ENCODE measurements at places on chromosomes 11 and 22.

- no peak for DNase-seq
Measured at GRCh38 chr11:126598344-126599216, 243.1 kb downstream of the ST3GAL4 start.

DNA sequence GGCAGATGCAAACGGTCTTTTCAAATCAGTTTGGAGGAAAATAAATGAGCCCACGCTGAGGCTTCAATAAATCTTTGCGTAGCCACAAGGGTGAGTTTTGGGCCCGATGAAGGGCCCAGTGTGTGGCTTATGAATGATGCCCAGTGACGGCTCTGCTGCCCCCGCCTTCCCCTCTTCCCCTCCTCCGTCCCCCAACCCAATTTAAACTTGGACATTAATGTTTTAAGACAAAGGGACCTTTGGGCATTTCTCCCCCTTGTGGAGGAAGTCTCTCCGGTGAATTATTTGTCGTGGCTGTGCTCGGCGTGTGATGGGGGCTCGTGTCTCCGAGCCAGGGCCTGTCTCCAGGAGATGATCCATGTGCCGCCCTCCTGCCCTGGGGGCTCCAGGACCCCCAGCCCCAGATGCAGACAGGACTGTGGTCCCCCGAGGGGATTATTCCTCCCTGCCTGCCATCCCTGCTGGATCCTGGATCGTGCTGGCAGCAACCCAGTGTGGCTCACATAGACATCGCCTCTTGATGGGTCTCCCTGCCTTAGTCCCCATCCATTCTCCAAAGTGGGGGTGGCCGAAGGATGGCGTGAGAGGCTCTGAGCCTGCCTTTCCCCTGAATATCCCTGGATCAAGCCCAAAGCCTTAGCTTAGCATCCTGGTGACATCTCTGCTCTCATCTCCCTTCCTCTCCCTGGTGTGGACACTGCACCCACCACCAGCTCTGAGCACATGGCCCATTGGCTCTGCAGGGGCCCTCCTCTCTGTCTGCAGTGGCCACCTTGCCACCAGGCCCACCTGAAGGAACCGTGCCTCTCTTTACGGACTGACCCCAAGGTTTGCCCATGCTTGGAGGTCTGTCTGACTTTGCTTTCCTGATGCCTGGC lies 56.4 kb downstream of the SMIM38 start:
- DNase-seq = no peak

DNA sequence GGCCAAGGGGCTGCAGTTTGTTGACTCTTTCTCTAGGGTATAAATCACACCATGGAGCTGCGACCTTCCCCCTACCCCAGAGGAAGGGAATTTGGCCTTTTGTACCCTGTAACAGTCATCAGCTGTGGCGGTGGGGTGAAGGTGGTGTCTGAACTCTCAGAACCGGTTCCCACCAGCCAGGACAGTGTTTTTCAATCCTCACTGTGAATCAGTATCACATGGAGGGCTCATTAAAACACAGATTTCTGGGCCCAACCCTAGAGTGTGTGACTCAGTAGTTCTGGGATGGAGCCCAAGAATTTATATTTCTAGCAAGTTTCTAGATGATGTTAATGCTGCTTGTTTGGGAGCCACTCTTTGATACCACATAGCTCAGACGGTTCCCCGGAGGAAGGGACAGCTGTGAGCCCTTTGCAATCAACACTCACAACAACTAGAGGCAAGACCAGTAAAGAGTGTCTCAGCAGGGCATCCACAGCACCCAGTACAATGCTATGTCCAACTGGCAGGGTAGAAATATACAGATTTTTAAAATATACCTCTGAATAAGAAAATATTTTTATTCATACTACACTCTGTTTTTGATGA lies 43.9 kb upstream of the FAT3 start:
- no peak for DNase-seq

DNA sequence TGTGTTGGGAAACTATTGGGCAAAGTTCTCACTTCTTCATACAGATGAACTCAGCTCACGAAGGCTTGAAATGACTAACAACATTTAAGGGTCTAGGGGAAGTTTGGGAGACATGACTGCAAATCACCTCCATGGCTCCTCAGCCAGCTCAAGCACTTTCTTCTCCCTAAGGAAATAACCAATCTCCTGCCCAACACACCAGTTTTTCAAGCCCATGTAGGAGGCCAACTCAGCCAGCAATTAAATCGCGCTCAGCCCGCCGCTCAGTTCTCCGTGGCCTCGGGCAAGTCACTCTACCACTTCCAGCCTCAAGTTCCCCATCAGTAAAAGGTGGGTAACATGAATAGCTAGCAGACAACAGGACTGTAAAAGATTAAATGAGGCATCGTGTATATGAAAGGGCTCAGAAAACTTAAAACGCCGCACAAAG lies 796 bp downstream of the POLDIP3 start:
- DNase-seq = peak; percentile 56

DNA sequence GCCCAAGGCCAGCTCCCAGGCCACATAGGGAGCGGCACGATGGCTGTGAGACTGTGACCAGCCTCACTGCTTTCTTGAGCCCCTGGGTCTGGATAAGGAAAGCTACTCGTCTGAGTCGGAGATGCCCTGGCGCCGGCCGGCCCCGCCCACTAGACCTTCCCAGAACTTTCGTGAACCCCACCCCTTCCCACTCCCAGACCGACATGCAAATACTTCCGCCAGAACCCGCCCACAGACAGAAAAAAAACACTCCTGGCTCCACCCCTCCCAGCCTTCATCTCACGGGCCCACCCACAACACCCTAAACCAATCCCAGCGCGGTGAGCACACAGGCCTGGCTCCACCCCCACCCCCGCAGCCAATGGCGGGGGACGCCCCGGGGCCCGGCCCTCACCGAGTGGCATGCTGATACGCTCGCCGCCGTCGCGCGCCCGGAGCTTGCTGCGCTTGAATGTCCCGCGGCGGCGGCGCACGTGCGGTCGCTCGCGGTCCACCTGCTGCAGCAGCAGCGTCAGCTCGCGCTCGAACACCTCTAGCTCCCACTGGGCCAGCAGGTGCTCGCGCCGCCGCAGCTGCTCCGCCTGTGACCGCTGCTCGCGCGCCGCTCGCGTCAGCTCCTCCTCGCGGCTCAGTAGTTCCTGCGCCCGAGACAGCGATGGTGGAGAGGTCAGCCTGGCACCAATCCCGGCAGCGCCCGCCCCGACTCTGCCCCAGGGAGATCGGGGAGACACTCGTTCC lies 7.0 kb downstream of the MAP3K11 start:
- peak; percentile 39 for DNase-seq

DNA sequence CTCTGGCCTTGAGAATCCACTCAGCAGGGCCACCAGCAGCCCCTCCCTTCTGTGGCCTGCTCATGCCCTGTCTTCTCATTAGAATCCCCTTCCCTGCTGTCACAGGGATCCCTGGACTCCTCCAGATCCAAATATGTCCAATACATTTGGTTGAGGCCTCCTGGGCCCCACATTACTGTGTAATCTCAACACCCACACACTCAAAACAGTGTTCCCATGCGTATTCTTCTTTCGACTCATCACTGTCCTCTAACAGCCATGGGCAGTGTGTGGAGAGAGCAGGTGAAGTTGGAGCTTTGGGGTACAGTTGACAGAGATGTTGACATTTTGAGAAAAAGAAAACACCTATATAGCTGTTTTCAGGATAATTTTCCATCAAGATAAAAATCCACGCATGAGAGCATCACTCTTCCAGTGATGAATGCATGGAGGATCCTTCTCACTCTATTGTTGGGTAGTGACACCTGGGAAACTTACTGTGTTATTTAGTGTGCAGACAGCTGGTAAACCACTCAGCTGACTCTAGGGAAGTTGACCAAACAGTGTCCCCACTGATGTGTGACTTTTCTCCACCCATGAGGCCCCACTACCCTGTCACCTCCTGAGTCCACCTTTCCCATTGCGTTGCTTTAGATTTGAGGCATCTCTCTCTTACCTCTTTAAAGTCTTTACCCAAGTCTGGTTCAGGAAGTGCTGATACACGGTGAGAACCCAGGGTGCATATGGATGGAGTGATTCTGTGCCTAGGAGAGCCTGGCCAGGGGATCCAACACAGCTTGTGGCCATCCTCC lies 28.7 kb upstream of the VPREB1 start:
- no peak for DNase-seq

- no peak for DNase-seq
Measured at GRCh38 chr11:121210445-121211080, 82.0 kb upstream of the SC5D start.

DNA sequence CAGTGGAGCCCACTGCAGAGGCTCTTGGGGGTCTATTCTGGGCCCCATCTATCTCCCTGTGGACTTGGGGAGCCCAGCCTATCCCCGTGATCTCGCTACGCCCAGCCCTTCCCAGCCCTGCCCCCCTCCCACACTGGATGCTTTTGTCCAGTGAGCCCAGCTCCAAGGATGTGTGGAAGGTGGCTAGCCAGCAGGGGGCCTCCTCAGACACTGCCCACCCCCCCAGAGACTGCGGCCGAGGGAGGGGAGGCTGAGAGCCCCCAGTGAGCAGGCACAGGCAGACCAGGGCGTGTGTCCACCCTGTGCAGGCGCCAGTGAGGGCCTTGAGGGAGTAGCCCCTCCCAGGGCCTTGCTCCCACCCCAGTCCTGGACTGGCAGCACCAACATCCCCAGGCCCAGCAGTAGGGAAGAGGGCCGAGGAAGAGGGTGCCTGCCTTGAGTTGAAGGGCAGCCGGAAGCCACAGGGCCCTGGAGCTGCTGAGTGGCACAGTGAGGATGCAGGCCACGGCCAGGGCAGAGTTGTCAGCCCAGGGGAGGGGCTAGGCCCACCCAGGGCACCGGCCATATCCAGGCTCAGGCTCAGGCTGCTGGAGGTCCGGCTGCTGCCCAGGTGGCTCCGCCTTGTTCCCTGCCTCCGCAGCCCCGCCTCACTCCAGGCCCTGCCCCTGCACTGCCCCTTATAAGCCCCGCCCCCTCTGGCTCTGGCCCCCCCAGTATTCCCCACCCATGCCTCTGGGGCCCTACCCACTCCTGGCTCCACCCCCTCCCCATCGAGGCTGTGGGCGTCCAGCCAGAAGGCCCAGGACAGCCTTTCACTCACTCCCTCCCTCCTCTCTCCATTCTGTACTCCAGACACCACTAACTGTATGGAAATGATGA lies 28.0 kb downstream of the MOB2 start:
- peak; percentile 36 for DNase-seq

GRCh38 chr11:6681949-6682348 lies 1.2 kb downstream of the MRPL17 start:
- peak; percentile 57 for DNase-seq

Data from NB4 (cell line).